ENCODE measurements at places on chromosomes 1 and 21.

DNA sequence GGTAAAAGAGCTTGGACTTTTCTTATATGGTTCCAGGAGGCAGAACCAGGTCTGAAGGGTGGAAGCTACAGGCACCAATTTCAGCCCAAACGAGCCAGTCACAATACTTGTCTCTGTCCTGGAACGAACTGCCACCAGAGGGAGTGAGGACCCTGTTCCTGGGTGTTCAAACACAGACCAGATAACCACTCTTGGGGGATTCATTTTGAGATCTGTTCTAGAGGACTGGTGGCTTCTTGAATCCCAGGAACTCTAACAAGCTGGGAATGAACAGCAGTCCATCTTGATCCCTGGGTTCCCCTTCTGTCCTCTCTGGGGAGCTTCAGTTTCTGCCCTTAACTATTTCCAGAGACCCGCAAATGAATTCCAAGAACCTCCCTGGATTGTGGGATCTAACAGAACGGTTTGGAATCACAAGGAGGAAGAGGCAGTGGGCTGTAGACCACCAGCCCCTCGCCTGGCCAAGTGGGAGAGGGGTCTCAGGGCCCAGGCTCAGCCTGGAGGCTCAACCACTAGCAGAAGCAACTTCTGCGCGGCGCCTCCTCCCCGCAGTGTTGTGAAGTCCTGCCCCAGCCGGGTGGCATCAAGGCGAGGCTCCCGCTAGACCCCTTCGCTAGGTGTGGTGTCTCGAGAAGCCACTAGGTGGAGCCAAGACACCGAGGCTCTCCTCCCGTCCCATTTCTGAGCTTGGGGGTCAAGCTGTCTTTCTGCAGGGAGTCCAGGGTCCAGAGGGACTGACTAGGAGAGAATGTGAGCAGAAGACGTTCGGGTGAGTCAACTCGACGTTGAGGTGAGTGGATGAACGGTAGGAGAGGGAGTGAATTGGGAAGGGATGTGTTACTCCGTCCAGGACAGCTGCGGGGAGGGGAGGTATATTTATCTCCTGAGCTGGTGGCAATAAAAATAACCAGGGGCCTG lies 12.1 kb upstream of the NES start:
- DNase-seq, result peak; percentile 78

DNA sequence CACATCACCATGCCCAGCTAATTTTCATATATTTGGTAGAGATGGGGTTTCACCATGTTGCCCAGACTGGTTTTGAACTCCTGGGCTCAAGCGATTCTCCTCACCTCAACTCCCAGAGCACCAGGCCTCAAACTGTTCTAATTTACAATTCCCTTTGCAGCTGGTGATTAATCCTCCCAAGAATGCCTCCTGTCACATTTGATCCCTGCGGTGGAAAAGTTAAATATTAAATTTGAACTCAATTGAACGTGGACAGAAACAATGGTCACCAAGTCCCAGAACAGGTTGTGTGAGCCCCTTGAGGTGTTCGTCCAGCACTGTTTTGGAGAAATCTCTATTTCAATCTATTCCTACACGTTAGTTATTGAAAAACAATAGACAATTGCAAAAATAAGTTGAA lies 2.0 kb upstream of the ANKRD35 start:
- DNase-seq, result no peak

DNA sequence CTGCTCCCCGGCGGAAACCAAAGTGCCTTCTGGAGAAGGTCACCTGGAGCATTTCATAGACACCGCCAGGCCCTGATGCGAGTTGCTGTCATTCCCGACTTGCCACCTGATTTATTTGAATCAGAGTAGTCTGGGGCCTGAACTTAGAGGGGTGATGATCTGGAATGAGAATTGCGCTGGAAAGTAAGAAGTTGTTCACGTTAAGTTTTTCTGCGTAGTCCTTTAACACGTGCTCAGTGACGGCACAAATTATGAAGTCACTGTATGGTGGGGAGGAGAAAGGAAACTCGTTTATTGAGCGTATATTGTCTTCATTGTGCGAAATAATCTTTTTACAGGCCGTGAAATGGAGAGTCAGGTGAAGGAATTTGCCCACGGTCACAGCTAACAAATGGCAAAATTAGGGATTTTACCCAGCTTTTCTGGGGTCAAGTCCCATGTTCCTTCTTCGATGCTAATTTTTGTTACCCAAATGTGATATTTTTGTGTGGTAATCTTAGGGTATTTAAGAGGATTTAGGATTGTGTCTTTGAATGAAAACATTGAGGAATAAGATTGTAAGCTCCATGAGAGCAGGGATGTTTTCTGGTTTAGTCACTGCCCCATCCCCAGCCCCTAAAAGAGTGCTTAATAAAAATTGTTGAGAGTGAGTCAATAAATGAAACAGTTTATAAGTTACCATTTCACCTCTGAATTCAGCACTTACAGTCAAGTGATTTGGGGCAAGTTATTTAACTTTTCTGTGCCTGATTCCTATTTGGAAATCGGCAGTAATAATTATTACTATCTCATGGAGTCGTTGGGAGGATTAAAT lies 46.4 kb upstream of the NBL1 start:
- no peak for DNase-seq

- DNase-seq, result no peak
Measured at GRCh38 chr1:226310637-226311195, 1.8 kb upstream of the LIN9 start.

DNA sequence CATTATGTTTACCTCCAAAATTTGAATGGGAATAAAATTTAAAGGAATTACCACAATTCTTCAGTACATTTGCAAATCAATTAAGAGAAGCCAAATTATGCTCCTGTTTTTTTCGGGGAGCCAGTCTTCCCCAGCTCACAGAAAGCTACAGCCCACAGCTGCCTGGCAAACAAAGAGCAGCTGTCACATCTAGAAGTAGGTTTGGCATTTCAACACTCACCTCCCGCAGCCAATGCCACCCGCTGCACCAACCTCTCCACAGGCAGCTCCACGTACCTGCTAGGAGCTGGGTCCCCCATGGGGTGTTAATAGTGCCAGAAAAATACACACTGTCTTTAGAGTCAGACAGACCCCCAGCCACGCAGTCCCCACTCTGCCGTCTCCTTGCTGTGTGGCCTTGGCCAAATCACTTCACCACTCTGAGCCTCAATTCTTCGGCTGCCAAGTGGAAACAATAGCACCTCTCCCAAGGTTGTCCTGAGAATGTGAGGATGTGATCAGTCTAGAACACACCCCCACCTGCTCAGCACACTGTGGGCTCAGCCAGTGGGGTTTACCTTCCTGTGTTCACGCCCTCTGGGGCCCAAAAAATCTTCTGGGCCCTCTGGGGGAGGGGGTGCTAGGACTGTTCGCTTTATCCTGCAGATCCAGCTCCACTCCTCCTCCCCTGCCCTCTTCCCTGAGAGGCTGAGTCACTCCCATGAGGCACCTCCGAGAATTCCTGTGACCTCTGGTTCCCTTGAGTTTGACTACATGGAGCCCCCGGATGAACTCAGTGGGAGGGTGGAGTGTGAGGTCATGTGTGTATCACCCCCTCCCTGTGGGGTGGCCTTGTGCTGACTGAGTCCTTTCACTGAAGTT lies 204.3 kb upstream of the GRIK3 start:
- DNase-seq, result no peak

- DNase-seq, result no peak
Measured at GRCh38 chr21:33075596-33076195, 5.8 kb downstream of the OLIG1 start.

GRCh38 chr1:216075339-216075738 lies 347.9 kb downstream of the USH2A start:
- no peak for DNase-seq

- no peak for DNase-seq
Measured at GRCh38 chr1:63268876-63269275, 53.5 kb upstream of the FOXD3 start.

DNA sequence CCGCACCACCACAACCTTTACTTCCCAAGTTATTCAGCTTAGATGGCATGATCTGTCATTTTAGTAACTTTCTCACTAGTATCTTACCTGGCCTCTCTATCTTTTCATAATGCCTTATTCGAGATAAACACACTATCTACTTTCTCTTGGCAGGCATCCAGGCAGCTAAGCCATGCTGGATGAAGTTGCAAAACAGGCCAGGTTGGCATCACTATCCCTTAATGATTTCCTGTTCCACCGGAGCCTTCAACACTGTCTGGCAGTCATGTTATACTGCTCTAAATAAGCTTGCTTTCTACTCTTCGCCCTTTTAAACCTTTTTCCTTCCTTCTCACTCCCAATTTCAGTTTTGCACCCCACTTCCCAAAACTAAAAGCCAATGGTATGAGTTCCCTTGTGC lies 12.0 kb upstream of the KCNH1 start:
- DNase-seq, result no peak

GRCh38 chr1:168913711-168914463 lies 184.9 kb upstream of the DPT start:
- DNase-seq, result no peak
